ENCODE measurements at places on chromosomes 7 and 10. TPM values are rescaled to one million over a fixed set of nuclear protein-coding genes. Genes with fewer than 3 reads are reported as not detected.

CALCR gene
- total RNA-seq = 0.27 TPM

HSPB1 gene
- total RNA-seq = 1,113 TPM

FAM180A gene
- 4.7 TPM for total RNA-seq

GLRX3 gene
- total RNA-seq = 103 TPM

ADARB2 gene
- 5.4 TPM for total RNA-seq

PILRA gene
- total RNA-seq = 10.7 TPM

TYW1 gene
- total RNA-seq = 30.2 TPM

PRR15 gene
- 0.35 TPM for total RNA-seq

C10orf90 gene
- not detected for total RNA-seq

MEOX2 gene
- 4.5 TPM for total RNA-seq

SFXN2 gene
- 0.45 TPM for total RNA-seq

CAMK2B gene
- total RNA-seq = 0.27 TPM

MET gene
- total RNA-seq = 5.8 TPM

ZCWPW1 gene
- 5.4 TPM for total RNA-seq

All from gastroesophageal sphincter (tissue), 4 donors.